Activated gamma-delta T cell treated with Interleukin-2 at 50 U/mL for 16 hours (primary cell): ENCODE measurements at places on chromosomes 5 and 9.
A peak's percentile ranks its signal among the peaks of the same experiment; 100 is the strongest.

DNA sequence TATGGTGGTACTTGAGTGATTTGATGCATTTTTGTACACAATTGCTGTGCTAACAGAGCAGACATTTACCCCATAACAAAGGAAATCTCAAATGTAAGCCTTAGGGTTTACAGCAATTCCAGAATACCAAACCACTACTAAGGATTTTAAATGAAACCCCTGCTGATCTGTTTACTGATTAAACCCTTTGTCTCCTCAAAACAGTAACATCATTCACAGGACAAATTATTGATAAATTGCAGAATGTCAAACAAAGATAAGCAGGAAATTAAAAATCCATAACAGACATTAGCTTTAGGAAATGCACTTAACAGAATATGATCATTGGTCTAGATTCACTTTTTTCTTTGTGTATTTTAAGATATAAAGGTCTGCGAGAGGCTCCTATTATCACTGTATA is 1016.4 kb upstream of the DMAC1 start:
- DNase-seq, result no peak

DNA sequence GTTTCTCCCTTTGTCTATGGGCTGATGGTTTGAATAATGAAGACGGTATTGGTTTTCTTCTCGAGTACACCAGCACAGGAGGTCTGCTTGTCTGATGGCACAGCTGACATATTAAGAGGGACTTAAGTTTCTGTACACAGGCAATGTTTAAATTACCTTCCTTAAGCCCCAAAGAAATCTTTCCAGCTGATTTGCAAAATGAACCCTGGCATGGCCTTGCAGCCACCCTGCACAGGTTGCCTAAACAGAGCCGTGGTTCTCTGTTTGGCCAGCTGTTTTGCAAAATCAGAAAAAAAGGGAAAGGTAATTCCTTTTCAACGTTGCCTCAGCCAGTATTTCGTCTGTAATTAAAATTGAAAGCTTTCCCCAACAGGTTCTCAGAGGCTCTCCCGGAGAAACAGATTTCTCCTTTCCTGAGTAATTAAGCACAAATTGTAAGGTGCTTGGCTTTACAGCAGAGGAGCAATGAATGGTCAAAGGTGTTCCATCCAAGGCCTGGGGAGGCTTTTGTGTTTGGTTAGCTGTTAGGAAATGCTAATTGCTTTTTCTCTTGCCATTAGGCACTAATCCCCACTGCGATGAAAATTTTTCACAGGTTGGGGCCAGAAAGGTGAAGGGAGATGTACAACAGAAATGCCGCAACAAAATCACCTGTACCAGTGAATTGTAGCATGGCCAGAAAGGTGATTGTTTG is 138.9 kb downstream of the RASEF start:
- no peak for DNase-seq

DNA sequence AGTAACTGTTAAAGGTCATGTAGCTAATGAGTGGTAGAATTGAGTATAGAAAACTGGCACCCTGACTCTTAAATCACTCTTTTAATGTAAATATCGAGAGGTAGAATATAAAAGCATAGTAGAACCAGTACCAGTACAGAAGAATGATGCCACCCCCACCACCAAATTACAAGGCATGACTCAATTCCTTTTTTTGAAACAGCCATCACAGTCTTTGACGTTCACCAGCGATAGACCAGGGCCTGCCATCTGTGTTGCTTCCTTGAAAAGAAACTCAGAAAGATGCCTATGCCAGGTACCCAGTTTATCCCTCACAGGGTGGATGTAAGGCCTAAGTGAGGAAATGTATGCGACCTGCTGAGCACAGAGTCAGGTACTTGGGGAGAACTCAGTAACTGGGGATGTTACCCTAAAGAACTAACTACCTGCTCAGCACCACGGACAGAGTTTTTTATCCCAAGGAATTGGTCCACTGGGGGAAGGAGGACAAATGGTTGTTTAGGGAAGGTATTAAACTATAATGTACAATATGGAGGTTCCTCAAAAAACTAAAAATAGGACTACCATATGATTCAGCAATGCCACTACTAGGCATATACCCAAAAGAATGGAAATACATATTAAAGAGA is 116.5 kb downstream of the BRINP1 start:
- no peak for DNase-seq

GRCh38 chr5:53739111-53739510 is 178.7 kb downstream of the NDUFS4 start:
- DNase-seq, result no peak

DNA sequence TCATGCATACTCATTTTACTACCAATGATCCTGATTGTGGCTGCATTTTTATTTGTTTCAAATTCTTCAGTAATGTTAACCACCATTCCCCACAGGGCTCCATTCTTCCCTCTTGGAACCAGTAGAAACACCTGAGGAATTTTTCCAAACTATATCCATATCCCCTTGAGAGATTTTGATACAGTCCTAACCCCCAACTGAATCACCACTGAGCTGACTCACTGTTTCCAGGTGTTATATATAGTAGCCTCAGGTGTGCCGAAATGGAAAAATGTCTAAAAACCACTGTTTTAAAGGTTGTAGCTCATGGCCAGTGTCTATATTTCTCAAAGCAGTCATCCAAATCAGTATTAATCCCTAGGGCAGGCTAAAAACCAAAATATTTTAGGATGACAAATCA is 85.2 kb downstream of the MRPS27 start:
- no peak for DNase-seq

DNA sequence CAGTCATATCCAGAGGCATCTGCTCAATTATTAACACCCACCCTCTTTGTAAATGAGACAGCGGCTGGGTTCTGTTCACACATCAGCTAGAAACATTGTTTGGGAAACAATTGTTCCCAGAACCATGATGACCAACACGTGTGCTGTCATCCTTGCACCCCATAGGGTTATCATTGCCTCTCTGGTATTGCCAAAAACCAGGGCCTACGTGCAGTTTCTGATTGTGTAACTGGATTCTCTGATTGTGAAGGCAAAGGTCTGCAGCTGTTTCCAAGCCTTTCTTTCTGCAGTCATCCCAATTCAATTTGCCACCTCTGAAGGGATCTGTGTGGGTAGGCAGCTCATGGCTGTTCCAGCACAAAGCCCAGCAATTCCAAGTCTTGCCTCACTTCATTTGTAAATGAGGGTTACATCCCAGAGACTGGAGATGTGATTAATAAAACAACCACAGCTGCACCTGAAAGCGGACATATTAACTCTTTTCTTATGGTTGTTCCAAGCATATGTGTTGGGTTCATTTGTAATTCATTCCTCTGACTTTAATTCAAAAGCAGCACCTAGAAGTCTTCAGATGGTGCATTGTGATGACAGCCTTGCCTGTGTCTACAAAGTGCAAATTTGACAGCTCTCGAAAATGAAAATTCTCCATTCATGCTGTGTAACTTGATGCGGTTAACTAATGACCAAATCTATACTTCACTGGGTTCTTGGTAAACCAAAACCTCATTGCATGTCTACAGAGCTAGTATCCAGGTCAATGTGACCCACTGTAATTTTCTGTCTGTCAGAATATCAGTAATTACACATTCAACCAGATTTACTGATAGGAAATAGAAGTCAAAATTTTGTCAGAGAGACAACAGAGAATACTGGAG is 66.6 kb downstream of the YIPF5 start:
- no peak for DNase-seq

DNA sequence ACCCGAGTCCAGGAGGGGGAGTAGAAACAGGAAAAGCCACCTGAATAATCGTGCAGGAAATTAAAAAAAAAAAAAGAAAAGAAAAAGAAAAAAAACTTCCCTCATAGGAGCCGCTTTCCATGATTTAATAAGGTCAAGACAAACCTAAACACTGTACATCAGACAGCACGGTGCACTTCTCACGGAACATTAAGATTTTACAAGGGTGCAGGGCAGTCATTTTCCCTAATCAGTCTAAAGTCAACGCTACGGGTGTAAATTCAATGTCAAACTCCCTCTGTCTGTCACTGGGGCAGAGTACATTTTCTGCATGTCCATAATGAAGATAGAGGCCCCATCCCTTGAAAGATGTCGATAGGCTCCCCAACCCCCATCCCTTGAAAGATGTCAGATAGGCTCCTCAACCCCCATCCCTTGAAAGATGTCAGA is 139.7 kb downstream of the TSSK1B start:
- no peak for DNase-seq

DNA sequence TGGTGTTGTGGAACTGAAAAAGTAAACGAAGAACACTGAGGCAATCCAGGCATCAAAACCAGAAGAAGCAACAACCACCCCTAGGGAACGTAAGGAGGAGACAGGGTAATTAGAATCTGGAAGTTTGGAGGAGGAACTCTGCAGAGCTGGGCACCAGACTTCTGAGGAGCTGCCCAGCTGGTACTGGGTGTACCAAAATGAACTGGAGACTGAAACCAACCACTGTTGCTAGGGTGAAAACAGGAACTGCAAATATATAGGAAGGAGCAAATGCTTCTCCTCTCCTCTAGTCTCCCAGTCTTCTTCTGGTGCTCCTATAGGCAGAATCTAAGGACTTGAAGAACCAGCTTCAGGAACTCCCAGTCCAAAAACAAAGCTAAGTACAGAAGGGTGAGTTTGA is 189.8 kb downstream of the ELAVL2 start:
- DNase-seq, result no peak

- no peak for DNase-seq
These were observed 296.7 kb upstream of the PANK3 start for GRCh38 chr5:168875832-168876231.

- no peak for DNase-seq
These were observed 133.9 kb downstream of the MUSK start for GRCh38 chr9:110802416-110803035.

GRCh38 chr9:35611230-35611797 is 6.3 kb downstream of the TESK1 start:
- peak; percentile 59 for DNase-seq

GRCh38 chr9:98995059-98995671 is 51.5 kb downstream of the COL15A1 start:
- DNase-seq, result no peak

- DNase-seq, result no peak
These were observed 249.6 kb downstream of the IRX1 start for GRCh38 chr5:3845230-3845629.

GRCh38 chr5:170576602-170577535 is 73.0 kb downstream of the KCNIP1 start:
- no peak for DNase-seq

DNA sequence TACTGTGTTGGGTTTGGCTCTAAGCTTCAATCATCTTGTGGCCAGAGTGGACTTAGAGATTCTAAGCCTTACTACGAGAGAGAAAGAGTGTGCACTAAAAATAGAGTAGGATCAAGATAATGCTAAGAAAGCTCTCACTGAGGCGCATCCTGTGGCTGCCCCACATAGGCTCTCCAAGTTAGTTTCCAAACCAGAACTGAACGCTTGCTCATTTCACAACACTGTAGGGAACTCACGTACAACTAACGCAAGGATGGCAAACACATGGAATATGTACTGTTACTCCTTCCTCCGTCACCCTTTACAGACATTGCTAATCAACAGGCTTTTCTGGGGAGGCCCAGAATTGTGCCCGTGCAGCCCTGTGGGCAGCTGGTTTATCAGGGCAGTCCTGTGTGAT is 90.9 kb downstream of the EQTN start:
- no peak for DNase-seq

DNA sequence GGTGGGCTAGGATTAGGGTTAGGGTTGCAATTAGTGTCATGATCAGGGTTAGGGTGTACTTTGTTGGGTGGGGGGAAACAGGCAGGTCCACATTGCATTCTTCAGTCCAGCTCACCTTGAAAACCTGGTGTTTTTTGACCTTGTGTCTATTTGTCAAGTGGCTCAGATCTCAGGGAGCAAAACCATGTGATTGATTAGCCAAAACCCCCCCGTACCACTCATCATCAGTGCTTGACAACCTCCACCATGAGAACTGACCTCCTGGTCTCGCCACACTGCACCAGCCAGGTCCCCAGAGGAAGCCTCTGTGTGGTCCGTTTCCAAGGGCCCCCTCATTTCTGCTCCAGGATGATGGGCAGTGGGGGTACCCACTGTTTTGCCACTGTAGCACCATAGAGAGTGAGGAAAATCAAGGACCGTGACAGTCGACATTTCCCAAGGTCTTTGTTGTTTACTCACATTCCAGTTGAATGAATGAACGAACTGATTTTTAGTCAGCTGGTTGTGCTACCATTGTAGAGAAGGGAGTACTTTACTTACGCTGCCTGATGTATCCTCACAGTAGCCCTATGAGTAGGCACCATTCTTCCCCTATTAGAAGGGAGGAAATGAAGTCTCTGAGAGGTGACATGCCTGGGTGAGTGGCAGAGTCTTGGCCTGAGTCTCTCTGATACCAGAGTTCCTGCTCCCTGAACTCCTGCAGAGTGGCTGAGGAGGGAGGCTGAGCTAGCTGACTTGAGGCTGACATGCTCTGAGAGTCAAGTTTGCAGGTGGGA is 84.8 kb downstream of the RAD23B start:
- no peak for DNase-seq
